ENCODE measurements at places on chromosomes 2 and 18. TPM values are rescaled to one million over a fixed set of nuclear protein-coding genes. Genes with fewer than 3 reads are reported as not detected.

- DNase-seq: no peak
Observed at GRCh38 chr2:187358531-187358930, 89.5 kb downstream of the CALCRL start.

DNA sequence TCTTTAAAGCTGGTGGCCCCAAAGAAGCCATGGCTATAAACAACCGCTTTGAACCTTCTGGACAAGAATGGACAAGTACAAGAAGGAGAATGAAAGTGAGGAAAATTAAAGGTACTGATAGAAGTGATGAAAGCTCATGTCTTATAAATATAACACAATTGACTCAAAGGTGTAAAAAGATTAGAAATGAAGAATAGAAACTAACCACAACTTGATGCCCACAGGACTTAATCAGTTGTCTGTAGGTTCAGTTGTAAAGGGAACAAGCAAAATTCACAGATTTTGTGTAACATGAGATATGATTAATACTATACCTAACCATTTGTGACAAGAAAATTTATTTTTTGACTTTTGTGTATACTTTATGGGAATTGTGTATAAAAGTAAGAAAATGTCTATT is 135.7 kb downstream of the NUP35 start:
- DNase-seq: no peak

DNA sequence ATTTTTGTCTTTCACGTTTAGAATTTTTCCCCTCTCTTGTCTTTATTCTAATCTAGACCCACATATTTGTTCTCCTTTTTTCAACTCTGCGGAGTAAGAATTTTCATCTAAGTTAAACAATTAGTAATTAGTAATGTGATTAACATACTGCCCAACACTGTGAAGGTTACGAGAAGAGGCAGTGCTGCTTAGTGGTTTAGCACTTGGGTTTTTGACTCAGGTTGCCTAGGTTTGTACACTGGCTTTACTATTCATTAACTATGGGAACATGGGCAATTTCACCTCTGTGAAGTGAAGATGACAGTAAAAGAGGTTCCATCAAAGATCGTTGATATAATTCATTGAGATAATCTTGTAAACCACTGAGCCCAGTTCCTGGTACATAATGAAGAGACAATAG is 82.2 kb upstream of the PNPT1 start:
- no peak for DNase-seq

GRCh38 chr18:23377669-23378301 is 75.3 kb upstream of the RIOK3 start:
- DNase-seq: no peak

DNA sequence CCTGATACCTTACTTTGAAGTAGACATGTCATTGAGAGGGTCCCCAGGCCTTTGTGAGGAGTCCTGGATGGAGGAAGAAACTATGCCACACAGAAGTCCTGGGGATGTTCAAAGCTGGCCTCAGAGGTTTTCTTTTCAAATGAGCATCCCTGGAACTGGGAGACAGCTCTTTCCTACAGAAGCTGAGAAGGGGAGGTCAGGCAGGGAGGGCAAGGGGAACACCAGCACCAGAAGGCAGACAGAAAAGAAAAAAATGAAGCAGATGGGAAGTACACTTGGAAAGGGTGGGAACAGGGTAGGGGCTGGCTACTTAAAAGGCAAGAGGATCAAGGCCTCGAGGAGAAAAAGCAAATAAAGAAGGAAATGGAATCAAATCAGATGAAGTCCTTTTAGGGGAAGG is 120.0 kb downstream of the FMNL2 start:
- no peak for DNase-seq

DNA sequence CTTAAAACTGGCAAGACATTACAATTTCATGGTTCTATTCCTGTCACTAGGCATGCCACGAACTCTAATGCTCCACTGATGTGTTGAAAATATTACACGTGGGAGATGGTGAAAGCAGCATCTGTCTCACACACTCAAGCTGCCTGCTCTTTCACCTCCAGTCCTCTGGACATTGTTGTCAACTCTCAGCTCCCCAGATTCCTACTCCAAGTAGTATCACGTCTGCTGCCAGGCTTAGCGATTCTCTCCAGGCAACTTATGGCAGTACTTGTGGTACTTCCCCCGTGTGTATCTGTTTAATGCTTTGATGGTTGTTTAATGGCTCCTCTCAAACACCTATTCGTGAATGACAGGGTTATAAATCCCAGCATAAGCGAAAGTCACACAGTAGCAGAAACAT is 103.8 kb downstream of the TMEFF2 start:
- no peak for DNase-seq

IL36G gene
- 0.20 TPM for total RNA-seq

All from left lobe of liver (tissue), 2 donors.